Cortex of kidney (tissue), 1 donor: ENCODE measurements at places on chromosomes 1 and 21.

DNA sequence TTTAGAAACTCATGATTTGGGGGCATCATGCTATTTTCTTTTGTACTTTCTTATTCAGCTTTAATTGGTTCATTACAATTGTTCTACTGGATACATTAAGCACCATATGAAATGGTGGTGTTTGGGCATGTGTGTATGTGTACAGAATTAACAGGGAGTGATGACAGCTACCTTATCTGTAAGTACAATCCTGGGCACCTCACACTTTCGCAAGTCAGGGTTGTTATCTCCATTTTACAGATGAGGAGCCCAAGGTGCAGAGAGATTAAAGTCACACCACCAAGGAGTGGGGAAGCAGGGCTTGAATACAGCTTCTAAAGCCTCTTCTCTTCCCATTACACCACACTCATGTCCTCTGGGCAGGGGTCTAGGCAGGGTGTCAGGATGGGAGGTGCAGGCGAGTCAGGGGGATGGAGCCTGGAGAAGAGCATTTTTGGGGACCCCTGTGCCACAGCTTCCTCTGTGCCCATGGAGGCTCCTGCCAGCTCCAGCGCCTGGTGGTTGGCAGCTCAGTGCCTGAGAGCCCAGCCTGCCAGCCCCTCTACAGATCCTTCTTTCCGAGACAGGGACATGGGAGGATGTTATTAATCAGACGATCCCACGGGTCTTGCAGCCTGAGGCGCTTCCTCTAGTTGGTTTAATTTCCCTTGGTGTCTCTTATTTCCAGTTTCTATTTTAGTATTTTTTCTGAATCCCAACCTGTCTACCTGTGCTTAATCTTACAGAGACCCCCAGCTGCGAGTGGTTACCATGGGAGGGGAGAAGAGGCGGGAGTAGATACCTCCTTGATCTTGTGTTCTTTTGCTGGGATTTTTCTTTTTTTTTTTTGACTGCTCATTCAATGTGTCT lies 126.2 kb upstream of the CD34 start:
- no peak for DNase-seq

DNA sequence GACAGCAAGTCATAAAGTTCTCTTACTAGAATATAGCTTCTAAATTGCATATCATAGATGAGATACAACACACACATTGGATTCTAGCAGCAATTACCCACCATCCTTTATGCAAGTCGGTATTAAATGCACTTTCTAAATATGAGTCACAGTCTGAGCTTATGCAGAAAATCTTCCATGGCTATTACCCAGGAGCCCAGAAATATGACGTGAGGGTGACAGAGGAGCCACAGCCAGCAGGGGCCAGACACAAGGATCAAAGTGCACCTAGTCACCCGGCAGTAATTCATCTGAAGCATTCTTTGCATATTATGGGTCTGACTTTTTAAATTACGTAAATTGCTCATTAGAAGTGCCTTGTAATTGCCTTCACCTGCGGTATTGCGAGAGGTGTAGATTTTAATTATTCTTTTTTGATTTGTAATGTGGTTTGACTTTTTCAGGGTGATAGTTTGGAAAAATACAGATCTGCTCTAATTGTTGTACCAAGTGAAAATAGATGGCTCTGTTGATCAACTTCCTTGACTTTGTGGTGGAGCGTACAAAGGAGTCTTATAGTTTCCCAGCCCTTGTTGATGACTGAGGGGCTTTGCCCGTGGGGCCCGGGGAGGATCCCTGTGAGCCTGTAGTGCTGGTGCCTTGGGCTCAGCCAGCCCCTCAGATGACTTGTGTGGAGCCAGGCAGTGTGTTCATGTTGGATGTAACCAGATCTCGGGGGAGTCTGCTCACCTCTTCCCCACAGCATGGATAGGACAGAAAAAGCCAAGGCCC lies 470.0 kb upstream of the VAMP3 start:
- DNase-seq = no peak

DNA sequence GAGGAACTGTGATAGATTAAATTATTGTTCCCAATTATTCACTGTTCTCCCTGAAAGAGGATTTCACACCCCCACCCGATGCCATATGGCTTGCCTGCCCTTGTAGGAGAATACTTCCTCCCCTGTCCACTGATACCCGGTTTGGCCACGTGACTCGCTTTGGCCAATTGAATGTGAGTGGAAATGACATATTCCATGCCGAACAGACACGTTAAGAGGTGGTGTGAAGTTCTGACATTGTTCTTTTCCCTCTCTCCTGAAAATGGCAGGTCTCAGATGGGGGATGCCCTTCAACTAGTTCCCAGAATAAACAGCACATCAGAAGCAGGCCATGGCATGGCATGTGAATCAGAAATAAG lies 5.3 kb downstream of the STUM start:
- DNase-seq = no peak

DNA sequence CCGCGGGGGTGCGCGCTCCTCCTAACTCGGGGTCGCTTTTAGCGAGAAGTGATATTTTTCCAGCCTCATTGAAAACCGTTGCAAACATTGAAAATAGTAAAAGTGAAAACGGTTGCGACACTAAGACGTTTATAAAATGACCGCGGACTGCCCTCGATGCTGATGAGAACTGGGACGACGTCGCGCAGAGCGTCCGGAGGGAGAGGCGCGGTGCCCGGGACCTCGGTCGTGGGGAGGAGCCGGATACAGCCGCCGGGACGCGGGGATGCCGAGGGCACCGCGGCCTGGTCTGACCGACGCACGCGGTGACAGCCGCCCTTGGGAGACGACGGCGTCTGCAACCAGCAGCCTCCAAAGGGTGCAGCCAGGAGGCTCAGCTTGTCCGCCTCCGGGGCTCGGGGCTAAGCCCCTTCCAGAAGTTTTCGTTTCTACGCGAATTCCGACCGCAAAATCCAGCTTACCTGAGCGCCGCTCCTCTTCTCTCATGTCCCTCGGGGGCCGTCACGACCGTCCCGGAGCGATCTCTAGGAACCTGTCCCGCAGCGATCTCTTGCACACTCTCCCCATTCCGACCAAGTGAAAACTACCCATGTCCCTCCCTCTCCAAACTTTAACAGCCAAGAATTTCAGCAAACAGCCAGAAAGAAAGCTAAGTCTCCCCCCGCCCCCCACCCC lies 144.4 kb upstream of the ETS2 start:
- no peak for DNase-seq

GRCh38 chr1:248755517-248755916 lies at the start of gene LYPD8:
TSS of gene LYPD8 (minus strand) at chr1:248755759. CDS start at chr1:248751081, 4,678 bp downstream.
- DNase-seq = no peak
